ENCODE measurements at places on chromosomes 6 and 20.
A peak's percentile ranks its signal among the peaks of the same experiment; 100 is the strongest.

GRCh38 chr6:152068622-152069261 is 261.3 kb downstream of the ESR1 start:
- no peak for DNase-seq

GRCh38 chr6:157974341-157974894 is 7.2 kb upstream of the SYNJ2 start:
- DNase-seq, result no peak

GRCh38 chr6:41560431-41561192 is 14.4 kb downstream of the FOXP4 start:
- no peak for DNase-seq

DNA sequence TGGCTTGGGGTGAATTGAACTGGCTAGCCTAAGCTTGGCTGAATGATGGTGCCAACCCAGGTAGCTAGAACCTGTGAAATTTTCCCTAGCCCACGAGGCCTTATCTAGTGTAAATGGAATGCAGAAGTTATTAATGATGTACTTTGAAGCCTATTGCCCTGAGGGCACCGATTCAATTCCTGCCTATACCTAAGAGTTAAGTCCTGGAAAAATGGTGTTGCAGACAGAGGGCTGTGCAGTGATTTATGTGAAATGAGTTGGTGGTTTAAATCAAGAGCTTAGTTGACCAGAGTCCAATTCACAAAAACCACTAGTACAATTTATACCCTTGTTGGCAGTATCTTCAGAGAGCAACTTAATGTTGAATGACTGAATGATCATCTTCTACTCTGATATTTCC is 373.8 kb upstream of the JAG1 start:
- DNase-seq, result no peak

DNA sequence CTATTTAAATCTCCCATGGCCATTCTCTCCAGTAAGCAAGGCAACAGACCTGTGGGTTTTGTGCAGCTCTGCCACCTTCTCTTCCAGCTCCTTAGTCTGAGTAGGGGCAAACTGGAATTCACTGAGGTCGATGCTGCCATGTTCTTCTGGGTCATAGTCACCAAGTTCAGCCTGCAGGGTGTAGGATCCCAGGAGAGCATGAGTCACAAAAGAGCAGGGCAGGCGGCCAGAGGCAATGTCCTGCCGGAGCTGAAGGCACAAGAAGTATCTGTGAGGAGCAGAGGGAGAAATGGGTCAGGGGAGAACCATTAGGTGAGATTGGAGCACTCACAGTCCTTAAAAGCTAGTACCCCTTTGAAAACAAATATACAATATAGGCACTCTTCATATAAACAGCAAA is 73.7 kb downstream of the SMLR1 start:
- no peak for DNase-seq

GRCh38 chr6:166629628-166630027 is 2.6 kb upstream of the RPS6KA2 start:
- no peak for DNase-seq

GRCh38 chr20:34271956-34272355 is 30.7 kb downstream of the ASIP start:
- DNase-seq, result no peak

GRCh38 chr20:9250511-9250910 is 181.6 kb downstream of the PLCB4 start:
- no peak for DNase-seq

- DNase-seq, result peak; percentile 89
These were observed 5.5 kb downstream of the MDGA1 start for GRCh38 chr6:37691904-37692806.

DNA sequence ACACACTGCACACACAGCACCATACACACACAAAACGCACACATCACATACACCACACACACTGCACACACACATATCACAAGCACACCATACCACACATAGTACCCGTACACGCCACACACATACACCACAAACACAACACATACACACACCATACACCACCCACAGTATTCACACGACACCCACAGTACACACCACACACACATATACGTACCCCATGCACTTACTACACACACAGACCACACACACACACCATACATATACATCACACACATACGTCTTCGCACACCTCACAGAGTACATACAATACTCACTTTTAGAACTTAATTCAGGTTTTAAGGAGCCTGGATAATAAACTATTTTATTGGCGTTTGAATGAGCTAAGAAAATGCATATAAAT is 1805.3 kb upstream of the DEFB115 start:
- no peak for DNase-seq

GRCh38 chr6:27532820-27533538 is 60.1 kb upstream of the ZNF184 start:
- no peak for DNase-seq

GRCh38 chr20:59437601-59438031 is 137.2 kb downstream of the EDN3 start:
- DNase-seq, result no peak

DNA sequence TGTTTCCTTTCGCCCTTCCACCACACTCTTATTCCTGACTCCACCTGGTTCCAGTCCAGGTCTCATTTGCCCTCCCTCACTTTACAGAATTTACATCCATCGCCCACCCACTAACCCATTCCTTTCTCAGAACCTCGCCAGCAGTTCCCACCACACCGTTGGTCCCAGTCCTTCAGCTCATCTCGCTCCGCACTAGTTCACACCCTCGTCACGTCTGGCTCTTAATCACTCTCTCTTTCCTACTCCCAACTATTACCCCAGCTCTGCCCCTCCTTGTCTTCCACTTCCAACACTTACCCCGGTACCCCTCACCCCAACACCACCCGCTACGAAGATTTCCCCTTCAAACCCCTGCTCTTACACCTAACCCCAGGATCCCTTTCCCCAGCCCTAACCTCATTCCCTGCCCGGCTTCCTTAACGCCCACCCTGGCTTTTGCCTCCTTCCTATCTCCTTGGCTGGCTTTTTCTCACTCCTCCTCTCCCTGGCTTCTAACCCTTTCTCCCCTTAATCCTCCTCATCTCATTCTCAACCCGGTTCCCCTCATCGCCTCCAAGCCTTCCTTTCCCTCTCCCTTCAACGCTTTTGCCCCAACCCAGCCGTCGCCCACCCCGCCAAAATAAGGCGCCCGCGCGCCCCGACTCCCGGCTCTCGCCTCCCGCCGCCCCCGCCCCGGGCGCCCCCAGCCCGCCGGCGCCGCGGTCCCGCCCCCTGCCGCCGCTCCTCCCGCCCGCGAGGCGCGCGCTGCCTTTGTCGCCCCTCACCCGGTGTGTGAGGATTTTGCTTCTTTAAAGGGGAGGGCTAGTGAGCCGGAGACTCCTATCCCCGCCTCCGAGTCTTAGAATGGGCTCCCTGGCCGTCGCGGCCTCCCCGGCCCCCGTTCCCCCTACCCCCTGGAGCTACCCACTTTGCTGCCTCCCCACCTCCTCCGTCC is 542 bp downstream of the USP49 start:
- DNase-seq, result peak; percentile 59

GRCh38 chr6:106748547-106749207 is 119.3 kb downstream of the QRSL1 start:
- no peak for DNase-seq

DNA sequence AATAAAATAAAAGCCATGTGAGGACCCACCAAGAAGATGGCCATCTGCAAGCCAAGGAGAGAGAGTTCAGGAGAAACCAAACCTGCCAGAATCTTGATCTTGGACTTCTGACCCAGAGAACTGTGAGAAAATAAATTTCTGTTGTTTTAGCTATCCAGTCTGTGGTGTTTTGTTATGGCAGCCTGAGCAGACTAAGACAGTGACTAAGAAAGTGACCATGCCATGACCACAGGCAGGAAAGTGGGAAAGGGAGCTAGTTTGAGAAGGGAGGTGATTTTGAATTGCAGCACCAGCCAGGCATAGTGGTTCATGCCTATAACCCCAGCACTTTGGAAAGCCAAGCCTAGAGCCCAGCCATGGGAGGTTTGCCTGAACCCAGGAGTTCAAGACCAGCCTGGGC is 21.9 kb upstream of the C6orf62 start:
- DNase-seq, result no peak
